ENCODE measurements at places on chromosomes 7 and 10.

GRCh38 chr7:151437866-151438516 is 1.9 kb downstream of the CRYGN start:
- no peak for DNase-seq

GRCh38 chr7:74009719-74010118 is 18.3 kb upstream of the ELN start:
- no peak for DNase-seq

DNA sequence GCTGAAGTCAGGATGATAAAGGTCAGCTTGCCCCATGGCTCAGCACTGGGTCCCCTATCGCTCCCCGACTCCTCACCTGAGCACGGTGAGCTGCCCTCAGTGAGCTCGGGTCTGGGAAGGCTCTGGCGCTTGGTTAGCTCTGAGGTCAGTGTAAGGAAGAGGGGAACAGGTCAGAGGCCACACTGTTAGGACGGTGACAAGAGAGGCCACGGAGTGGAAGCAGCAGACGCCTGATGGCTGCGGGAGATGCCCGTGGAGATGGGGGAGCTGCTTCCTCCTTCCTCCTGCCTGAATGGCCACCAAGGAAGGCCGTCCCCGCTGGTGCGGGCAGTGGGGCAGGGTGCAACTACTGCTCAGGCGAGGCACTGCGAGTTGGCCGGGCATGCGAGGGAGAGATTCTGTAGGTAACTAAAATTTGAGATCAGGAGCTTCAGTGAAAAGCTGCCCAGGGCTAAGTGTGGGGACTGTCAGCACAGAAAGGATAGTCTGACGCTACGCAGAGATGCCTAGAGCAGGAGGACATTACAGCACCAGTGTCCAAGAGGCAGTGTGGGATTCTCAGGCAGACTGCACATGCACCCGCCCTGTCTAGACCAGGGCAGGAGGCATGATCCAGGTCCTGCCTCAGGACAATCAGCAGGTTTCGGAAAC is 231.3 kb upstream of the GRB10 start:
- DNase-seq = no peak

DNA sequence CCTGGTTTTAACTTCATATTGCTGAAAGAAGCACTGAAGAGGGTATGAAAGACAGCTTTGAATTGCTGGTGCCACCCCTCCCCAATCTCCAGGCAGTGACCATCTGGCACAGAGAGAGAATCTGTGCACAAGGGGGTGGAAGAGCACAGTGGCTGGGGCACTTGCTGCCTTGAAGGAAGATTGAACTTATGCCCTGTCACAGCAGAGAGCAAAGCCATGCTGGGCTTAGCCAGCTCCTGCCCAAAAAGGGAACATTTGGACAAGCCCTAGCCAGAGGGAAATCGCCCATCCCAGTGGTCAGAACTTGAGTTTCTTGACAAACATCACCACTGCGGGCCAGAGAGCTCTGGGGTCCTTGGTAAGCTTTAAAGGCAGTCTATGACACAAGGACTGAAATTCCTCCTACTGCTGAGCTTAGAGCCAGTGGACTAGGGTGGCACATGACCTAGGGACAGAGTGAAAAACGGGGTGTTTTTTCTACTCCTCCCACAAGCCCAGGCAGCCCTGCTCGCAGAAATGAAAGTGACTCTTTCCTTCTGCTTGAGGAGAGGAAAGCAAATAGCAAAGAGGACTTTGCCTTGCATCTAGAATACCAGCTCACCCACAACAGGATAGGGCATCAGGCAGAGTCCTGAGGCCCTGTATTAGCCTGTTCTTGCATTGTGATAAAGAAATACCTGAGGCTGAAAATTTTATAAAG is 257.2 kb downstream of the CTNNA3 start:
- DNase-seq = no peak

DNA sequence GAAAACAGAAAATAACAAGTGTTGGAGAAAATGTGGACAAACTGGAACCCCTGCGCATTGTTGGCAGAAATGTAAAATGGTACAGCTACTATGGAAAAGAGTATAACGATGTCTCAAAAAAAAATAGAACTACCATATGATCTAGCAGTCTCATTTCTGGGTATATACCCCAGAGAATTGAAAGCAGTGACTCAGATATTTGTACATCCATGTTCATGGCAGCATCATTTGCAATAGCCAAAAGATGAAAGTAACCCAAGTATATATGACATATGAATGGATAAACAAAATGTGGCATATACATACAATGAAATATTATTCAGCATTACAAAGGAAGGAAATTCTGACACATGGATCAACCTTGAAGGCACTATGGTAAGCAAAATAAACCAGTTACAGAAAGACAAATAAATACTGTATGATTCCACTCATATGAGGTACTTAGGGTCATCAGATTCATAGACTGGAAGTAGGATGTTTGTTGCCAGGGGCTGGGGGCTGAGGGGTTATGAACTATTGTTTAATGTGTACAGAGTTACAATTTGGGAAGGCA is 4.9 kb downstream of the NRCAM start:
- DNase-seq = no peak

DNA sequence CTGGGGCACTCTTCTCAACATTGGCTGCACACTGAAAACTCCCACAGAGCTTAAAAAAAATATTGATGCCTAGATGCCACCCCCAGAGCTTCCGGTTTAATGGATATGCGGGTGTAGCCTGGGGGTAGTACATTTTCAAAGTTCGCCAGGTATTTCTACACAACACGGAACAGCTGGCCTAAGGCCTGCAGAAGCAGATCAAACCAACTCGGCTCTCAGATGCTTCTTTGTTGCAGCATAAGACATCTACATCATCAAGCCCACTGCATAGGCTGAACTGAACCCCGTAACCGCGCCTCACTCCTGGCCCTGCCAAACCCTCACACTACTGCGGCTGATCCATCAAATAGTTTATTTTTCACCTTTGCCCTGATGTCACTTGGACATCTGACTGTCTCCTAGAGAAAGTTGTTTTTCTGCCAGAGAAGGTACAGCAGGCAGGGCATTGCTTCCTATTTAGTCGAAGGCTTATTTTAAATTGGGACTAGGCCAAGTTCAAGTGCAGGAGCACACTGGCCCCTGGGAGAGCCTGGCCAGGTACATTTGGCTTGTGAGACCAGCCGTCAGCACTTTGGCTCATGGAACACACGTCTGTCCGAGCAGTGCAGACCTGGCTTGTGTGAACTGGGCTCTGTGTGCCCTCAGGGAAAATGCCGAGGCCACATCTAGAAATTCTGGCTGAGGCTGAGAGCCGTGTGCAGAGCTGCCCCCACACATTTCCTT is 113.3 kb downstream of the TACC2 start:
- DNase-seq = no peak

DNA sequence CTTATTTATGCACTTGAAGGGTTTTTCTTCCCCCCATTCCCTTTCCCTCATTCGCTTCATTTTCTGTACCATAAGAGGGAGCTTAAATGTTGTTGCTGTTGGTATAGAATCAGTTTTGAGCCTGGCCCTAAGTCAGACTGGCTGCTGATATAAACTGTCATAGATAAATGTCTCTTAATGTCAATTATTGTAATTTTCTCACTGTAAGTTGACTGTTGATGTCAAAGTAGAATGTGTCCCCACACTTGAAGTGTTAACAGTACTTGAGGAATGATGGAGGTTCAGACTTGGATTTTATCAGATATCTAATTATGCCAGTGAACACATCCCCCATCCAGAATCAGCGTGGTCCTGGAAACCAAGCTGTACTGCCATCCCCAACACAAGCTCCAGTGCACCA is 87.8 kb downstream of the PRR15 start:
- no peak for DNase-seq

GRCh38 chr10:84178160-84178609 is 4.6 kb downstream of the GPR15LG start:
- DNase-seq = no peak

- no peak for DNase-seq
These were observed 11.2 kb downstream of the AVL9 start for GRCh38 chr7:32506266-32507054.

- no peak for DNase-seq
These were observed 77.6 kb upstream of the SHH start for GRCh38 chr7:155889636-155890511.

- no peak for DNase-seq
These were observed 794.0 kb upstream of the C7orf33 start for GRCh38 chr7:147796581-147796980.

- no peak for DNase-seq
These were observed 49.5 kb upstream of the DNAAF5 start for GRCh38 chr7:676972-677385.

- no peak for DNase-seq
These were observed 30.9 kb upstream of the STEAP4 start for GRCh38 chr7:88337572-88337971.
